ENCODE measurements at places on chromosomes 6 and 20. TPM values are rescaled to one million over a fixed set of nuclear protein-coding genes. Genes with fewer than 3 reads are reported as not detected.

Gene PTGIS
- 41.7 TPM for total RNA-seq

Gene PAX1
- total RNA-seq = not detected

Gene RANBP9
- 43.9 TPM for total RNA-seq

Gene UBE2V1
- total RNA-seq = 63.8 TPM

Gene PDE7B
- 5.1 TPM for total RNA-seq

Gene MCCD1
- not detected for total RNA-seq

Gene SNAI1
- 0.80 TPM for total RNA-seq

Gene ZC2HC1B
- not detected for total RNA-seq

Gene GPX5
- not detected for total RNA-seq

Gene TMEM244
- total RNA-seq = not detected

Gene SLC22A3
- total RNA-seq = 13.1 TPM

Gene GHRH
- not detected for total RNA-seq

- DNase-seq = no peak
These were observed 37.5 kb upstream of the FUT9 start for GRCh38 chr6:95978230-95978629.

DNA sequence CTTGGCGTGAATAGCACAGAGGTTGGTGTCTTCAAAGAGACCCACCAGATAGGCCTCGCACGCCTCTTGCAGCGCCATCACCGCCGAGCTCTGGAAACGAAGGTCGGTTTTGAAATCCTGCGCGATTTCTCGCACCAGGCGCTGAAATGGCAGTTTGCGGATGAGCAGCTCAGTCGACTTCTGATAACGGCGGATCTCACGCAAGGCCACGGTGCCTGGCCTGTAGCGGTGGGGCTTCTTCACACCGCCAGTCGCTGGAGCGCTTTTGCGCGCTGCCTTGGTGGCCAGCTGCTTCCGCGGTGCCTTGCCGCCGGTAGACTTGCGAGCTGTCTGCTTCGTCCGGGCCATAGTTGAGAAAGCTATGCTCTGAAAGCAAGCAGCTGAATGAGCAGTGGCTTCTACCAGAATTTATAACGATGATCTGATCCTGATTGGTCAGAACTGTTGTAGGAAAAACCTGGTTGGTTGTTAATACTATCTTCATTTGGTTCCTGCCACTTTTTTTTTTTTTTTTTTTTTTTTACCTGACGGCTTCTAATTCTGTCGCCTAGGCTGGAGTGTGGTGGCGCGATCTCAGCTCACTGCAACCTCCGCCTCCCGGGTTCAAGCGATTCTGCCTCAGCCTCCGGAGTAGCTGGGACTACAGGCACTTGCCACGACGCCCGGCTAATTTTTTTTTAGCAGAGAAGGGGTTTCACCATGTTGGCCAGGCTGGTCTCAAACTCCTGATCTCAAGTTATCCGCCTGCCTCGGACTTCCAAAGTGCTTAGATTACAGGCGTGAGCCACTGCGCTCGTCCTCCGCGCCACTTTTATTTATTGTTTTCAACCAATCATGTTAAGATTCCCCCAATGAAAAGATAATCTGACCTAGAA is 21.5 kb downstream of the OR2B2 start:
- peak; percentile 35 for DNase-seq

DNA sequence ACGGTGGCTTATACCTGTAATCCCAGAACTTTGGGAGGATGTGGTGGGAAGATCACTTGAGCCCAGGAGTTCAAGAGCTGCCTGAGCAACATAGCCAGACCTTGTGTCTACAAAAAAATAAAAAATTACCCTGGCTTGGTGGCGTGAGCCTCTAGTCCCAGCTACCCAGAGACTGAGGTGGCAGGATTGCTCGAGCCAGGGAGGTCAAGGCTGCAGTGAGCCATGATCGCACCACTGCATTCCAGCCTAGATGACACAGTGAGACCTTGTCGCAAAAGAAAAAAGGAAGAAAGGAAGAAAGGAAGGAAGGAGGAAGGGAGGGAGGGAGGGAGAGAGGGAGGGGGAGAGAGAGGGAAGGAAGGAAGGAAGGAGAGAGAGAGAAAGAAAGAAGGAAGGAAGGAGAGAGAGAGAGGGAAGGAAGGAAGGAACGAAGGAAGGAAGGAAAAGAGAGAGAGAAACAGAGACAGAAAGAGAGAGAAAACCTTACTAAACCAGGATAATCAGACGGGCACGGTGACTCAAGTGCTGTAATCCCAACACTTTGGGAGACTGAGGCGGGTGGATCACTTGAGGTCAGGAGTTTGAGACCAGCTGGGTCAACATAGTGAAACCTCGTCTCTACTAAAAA is 10.9 kb upstream of the PNRC1 start:
- no peak for DNase-seq

- DNase-seq = no peak
These were observed 164.2 kb downstream of the GMPR start for GRCh38 chr6:16402581-16402900.

DNA sequence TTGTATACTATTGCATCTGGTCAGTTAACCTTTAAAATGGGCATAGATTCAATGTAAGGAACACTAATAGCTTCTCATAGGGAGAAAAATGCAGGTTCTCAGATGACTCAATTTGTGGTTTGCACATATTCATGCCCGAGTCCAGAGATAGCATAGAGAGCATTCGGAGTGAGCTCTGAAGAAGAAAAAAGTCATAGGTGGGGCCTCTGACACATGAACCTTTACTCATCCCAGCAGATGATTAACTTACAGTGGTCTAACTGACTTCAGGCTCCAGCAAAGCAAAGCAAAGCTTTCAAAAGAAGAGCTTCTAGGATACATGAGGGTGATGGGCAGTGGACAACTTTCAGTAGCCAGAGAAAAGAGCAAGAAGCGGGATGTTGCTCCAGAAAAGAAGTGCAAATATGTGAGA is 55.3 kb upstream of the BTN3A2 start:
- no peak for DNase-seq

- DNase-seq = no peak
These were observed 110.5 kb downstream of the HAO1 start for GRCh38 chr20:7829776-7830175.

DNA sequence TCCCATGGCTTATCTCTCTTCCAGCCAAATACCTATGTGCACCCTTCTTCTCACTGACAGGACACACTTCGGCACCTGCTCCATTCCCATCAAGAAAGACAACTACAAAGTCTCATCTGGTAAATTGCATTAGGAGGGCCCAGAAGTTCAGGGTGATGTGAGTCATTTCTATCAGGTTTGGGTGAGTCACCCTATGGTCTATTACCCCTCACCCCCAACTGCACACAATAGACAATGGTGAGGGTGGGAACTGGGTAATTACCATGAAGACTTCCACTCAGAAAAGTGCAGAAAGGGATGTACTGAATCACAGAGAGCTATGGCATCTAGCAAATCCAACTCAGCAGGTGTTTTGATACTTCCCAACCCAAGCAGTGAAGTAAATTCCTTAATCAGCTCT is 54.8 kb downstream of the OPN5 start:
- DNase-seq = no peak

DNA sequence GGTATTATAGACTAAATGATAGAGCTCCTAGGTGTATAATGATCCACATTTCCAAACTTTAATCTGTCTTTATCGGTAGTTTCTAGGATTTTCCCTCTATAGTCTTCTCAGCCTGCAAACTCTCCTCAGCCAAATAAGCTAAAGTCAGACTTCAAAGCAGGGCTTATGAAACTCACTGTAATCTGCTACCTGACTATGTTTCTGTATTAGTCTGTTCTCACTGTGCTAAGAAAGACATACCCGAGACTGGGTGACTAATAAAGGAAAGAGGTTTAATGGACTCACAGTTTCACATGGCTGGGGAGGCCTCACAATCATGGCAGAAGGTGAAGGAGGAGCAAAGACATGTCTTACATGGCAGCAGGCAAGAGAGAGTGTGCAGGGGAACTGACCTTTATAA is 928.7 kb upstream of the ADGRB3 start:
- no peak for DNase-seq

GRCh38 chr6:1608222-1609040 is 1.3 kb upstream of the FOXC1 start:
- DNase-seq = no peak

DNA sequence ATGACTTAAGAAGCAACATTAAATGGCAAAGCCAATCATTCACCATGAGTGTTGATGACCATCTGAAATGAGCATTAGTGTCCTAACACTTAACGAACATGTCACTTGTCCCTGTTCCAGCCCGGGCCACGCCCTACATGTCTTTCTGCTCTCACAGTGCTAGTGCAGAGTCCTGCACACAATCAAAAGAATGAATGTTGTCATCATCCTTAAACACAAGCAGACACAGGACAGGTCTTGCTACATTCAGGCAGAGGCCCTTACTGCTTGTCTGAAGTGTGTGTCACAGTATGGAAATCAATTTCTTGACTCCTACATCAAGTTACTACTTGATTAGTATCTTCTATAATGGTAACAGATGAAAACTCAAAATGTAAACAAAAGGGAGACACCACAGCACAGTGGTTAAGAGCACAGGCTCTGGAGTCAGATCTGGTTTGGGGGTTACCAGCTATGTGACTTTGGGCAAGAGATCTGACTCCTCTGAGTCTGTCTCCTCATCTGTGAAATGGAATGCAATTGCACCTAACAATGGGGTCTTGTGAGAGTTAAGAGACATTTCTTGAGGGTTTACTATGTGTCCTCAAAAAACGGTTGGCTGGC is 17.4 kb downstream of the UBE2V1 start:
- DNase-seq = no peak

DNA sequence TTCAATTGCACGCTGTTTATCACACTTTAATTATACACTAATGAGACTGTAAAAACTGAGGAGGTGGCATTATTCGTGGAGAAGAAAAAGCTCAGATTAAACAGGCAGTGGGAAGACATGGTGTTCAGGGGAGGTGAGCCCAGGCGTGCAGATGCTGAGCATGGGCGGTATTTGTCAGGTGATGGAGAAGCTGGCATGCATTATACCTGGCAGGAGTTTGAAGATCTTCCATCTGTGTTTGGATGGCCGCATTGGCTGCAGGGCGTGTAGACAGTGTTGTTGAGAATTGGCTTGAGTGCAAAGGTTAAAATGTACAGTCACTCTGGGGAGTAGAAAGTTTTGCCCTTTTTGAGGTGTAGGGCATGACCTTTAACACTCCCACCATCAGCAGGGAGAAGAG is 213.8 kb downstream of the ERMARD start:
- no peak for DNase-seq

DNA sequence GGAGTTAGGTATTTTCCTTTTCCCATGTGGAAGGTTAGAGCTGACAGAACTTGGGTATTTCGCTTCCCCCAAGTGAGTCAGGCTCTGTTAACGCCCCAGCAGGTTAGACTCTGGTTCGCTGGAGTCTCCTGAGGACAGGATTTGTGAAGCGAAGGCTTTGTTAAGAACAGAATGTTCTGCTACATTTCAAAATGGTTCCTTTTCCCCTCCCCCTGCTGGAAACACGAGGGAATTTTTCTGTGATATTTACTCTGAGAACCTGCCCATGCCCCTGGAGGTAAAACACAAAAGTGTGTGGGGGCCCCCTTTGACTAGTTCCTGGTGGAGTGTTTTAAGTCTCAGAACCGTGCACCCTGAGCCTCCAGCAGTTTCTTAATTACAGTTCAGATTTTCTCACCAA is 731.4 kb upstream of the CITED2 start:
- no peak for DNase-seq

DNA sequence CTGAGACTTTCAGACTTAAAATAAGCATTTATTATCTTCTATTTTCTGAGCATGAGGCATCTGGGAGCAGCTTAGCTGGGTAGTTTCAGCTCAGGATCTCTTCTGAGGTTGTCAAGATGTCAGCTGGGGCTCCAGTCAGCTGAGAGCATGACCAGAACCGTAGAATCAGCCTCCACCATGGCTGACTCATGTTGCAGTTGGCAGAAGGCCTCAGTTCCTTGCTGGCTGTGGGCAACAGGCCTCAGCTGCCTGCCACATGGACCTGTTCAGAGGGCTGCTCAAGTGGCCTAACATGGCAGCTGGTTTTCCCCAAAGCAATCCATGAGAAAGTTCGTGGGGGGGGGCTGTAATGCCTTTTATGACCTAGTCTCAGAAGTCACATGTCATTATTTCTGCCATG is 142.3 kb downstream of the LY86 start:
- no peak for DNase-seq

GRCh38 chr6:14756340-14756739 is 489.5 kb upstream of the JARID2 start:
- DNase-seq = no peak

DNA sequence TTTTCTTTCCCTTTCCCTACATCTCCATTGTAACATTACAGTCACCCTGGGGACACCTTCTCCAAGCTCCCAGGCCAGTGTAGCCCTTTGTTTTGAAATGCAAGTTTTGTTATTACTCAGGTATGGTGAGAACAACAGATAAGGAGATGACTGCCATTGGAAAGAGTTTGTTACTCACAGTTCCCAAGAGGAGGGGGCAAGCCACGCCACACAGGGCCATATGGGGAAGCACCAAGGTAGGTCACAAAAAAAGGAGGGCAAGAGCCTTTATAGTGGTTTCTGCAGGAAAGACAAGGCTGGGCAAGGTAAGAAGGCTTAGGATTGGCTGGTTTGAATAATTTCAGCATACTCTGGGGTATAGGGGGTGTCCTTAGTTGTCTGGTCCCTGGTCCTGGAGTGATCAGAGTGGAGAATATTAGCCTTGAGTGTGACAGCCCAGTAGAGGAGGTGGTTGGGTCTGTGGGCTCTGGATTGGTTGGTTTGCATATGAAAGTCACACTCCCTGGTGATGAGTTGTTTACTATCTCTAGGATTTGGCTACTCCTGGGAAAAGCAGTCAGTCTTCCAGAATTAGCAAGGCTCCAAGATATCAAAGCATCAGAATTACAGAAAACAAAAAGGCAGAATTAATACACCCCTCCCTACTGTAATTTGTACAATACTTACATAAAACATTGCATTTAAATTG is 33.1 kb upstream of the SMLR1 start:
- no peak for DNase-seq

DNA sequence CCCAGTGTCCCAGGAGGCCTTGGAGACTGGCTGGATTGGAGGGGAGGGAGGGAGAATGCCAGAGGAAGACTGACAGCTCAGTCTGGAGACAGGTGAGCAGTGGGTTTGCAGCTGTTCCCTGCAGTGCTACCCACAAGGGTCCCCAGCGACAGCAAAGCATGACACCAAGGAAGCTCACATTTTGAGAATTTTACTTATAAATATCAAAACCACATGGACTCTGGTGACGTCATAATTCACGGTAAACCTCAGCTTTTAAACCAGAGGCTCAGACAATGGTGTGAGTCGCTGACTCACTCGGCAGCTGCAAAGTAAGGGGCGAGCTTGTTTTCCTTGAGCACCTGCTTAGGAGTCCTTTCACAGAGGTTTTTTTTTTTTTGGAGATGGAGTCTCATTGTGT is 65.2 kb downstream of the THBS2 start:
- DNase-seq = no peak

- no peak for DNase-seq
These were observed 12.8 kb downstream of the MED23 start for GRCh38 chr6:131615275-131615674.

Measured in breast epithelium (tissue), 4 donors.